ENCODE measurements at places on chromosomes 1 and 21. TPM values are rescaled to one million over a fixed set of nuclear protein-coding genes. Genes with fewer than 3 reads are reported as not detected.

- no peak overlapping the region for H3K4me3 ChIP-seq
- H3K27ac ChIP-seq = no peak overlapping the region
- H3K4me1 ChIP-seq = no peaks in the 10 kb centered on the region
Observed at GRCh38 chr1:14438127-14438769, 160.2 kb upstream of the KAZN start.

- H3K36me3 ChIP-seq = no peaks in the 10 kb centered on the region
- DNase-seq = no peak
- H3K4me3 ChIP-seq = no peak overlapping the region
- H3K27me3 ChIP-seq = no peaks in the 10 kb centered on the region
Observed at GRCh38 chr1:39988618-39989343, 33.8 kb downstream of the MFSD2A start.

GRCh38 chr1:169298441-169298840, 69.2 kb downstream of the NME7 start:
- no peaks in the 10 kb centered on the region for H3K4me1 ChIP-seq
- no peaks in the 10 kb centered on the region for H3K27me3 ChIP-seq
- no peak for DNase-seq
- peaks cover 18% of the 10 kb centered on the region for H3K36me3 ChIP-seq
- H3K27ac ChIP-seq = no peak overlapping the region

GRCh38 chr1:244065063-244065793, 14.1 kb downstream of the ZBTB18 start:
- H3K4me3 ChIP-seq = no peak overlapping the region
- no peak overlapping the region for H3K27ac ChIP-seq
- no peaks in the 10 kb centered on the region for H3K36me3 ChIP-seq
- no peak for DNase-seq
- no peaks in the 10 kb centered on the region for H3K27me3 ChIP-seq
- H3K4me1 ChIP-seq = no peaks in the 10 kb centered on the region

- no peaks in the 10 kb centered on the region for H3K4me1 ChIP-seq
- H3K4me3 ChIP-seq = no peak overlapping the region
- H3K36me3 ChIP-seq = no peaks in the 10 kb centered on the region
- no peak overlapping the region for H3K27ac ChIP-seq
- H3K27me3 ChIP-seq = no peaks in the 10 kb centered on the region
Observed at GRCh38 chr1:41312991-41313645, 48.1 kb upstream of the FOXO6 start.

- H3K4me1 ChIP-seq = no peaks in the 10 kb centered on the region
- no peaks in the 10 kb centered on the region for H3K36me3 ChIP-seq
- no peaks in the 10 kb centered on the region for H3K27me3 ChIP-seq
- H3K27ac ChIP-seq = no peak overlapping the region
- H3K4me3 ChIP-seq = no peak overlapping the region
Observed at GRCh38 chr21:24444736-24445135, 1162.5 kb downstream of the MRPL39 start.

DNA sequence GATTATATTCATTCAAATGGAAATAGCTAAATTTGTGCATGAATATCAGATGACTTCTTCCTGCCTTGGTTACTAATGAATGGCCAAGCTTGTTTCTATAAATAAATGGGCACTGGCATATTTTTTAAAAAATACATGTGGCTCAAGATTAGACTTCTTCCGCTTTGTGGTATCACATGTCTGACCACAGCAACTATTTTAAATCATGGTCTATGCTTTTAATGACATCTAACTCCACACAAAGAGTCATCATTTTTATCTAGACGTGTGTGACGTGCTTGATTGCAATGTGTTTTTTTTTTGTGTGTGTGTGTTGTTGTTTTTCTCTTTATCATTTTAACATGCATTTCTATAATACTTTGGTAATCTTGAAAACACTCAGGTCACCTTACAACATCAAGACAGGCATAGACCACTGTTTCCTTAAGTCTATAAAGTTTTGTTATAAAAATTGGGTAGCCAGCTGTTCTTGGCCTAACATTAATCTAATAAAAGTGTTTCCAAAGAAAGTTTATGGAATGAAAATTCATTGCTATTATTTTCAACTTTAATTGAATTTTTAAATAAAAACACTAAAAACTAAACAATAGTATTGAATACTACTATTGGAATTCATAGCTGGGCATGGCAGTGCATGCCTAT, 29.5 kb downstream of the RGS1 start:
- no peaks in the 10 kb centered on the region for H3K4me1 ChIP-seq
- H3K36me3 ChIP-seq = no peaks in the 10 kb centered on the region
- DNase-seq = no peak
- H3K4me3 ChIP-seq = no peak overlapping the region

DNA sequence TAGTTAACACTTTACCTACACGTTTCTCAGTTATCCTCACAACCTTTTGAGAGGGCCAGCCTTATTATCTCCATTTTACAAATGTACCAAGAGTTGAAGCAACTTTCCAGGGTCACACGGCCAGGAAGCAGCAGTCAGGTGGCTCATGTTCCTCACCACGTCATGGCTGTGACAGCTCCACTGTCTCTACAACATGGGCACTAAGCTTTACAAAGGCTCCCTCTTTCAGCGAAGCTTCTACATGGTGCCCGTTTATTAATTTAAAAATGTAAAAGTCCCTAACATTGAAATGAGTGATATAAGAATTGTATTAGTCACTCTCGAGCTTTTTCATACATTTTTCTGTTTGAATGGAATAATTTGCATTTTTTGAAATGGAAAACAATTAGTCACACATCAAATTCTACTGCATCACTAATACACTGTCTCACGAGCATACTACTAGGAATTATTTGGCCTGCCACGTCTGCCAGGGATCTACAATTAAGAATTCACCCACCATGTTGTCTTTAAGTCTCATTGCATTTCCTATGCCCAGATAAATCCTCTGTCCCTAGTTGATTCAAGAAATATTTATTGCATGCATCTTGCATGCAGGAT, 28.4 kb upstream of the LIN9 start:
- peaks cover 5% of the 10 kb centered on the region for H3K4me1 ChIP-seq
- H3K36me3 ChIP-seq = no peaks in the 10 kb centered on the region
- no peak for DNase-seq

- H3K4me3 ChIP-seq = no peak overlapping the region
- H3K4me1 ChIP-seq = no peaks in the 10 kb centered on the region
- no peaks in the 10 kb centered on the region for H3K27me3 ChIP-seq
- no peak overlapping the region for H3K27ac ChIP-seq
- H3K36me3 ChIP-seq = no peaks in the 10 kb centered on the region
- DNase-seq = no peak
Observed at GRCh38 chr1:188169971-188170370, 1341.2 kb downstream of the PLA2G4A start.

DNA sequence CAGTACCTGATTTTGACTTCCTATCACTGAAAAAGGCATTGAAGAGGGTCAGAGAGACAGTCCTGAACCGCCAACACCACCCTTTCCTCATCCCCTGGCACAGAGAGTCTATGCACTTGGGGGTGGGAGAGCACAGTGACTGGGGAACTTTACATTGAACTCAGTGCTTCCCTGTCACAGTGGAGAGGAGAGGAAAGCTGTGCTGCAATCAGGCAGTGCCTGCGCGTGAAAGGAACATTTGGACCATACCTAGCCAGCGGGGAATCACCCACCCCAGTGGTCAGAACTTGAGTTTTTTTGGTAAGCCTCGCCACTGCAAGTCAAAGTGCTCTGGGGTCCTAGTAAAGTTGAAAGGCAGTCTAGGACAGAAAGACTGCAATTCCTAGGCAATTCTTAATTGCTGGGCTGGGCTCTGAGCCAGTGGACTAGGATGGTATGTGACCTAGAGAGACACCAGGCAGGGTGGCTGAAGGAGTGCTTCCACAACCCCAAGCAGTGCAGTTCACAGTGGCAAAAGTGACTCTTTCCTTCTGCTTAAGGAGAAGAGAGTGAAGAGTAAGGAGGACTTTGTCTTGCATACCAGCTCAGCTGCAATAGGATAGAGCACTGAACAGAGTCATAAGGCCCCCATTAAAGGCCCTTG, 9.4 kb upstream of the HENMT1 start:
- H3K27ac ChIP-seq = no peak overlapping the region
- no peaks in the 10 kb centered on the region for H3K27me3 ChIP-seq
- no peaks in the 10 kb centered on the region for H3K4me1 ChIP-seq
- no peak overlapping the region for H3K4me3 ChIP-seq

- no peak overlapping the region for H3K4me3 ChIP-seq
- H3K36me3 ChIP-seq = no peaks in the 10 kb centered on the region
- H3K27me3 ChIP-seq = peaks cover 12% of the 10 kb centered on the region
- H3K4me1 ChIP-seq = peaks cover 7% of the 10 kb centered on the region
- no peak overlapping the region for H3K27ac ChIP-seq
Observed at GRCh38 chr1:245512181-245512888, 357.6 kb downstream of the KIF26B start.

- H3K36me3 ChIP-seq = peaks cover 10% of the 10 kb centered on the region
- peaks cover 13% of the 10 kb centered on the region for H3K4me1 ChIP-seq
- no peak for DNase-seq
- no peak overlapping the region for H3K4me3 ChIP-seq
- no peak overlapping the region for H3K27ac ChIP-seq
Observed at GRCh38 chr1:145849356-145850160, 4.1 kb downstream of the NUDT17 start.

DNA sequence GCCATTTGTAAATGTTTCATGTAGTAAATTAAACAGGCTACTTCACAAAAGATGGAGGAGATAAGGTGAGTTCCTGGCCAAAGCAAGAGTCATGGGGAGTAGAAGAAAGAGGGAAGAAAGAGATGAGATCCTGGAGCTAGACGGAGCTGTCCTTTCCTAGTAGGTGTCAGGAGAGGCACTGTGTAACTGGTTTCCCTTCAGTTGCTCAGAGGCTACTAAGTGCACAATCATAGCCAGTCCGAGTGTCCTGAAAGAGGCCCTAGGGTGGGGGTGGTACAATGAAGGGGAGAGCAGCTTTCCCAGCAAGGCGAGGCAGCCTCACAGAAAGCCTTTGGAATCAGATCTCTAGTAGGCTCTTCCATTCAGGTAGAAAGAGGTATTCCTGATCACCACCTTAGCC, 390.9 kb downstream of the KCNH1 start:
- DNase-seq = no peak
- H3K27ac ChIP-seq = no peak overlapping the region
- no peaks in the 10 kb centered on the region for H3K27me3 ChIP-seq
- no peaks in the 10 kb centered on the region for H3K4me1 ChIP-seq
- H3K36me3 ChIP-seq = no peaks in the 10 kb centered on the region

DNA sequence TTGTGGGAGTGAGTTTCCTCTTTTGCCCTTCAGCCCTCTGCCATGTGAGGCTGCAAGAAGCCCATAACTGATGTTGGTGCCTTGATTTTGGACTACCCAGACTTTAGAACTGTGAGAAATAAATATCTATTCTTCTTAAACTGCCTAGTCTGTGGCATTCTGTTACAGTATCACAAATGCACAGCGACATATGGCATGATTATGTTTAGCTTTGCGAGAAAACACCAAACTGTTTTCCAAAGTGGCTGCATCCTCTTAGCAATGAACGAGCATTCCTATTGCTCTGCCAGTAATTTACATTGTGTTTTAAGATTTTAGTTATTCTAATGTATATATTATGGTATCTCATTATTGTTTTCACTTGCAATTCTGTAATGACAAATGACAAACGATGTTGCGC, 246.7 kb downstream of the HLX start:
- no peak for DNase-seq
- no peak overlapping the region for H3K27ac ChIP-seq
- no peaks in the 10 kb centered on the region for H3K36me3 ChIP-seq
- no peaks in the 10 kb centered on the region for H3K4me1 ChIP-seq
- H3K27me3 ChIP-seq = no peaks in the 10 kb centered on the region

DNA sequence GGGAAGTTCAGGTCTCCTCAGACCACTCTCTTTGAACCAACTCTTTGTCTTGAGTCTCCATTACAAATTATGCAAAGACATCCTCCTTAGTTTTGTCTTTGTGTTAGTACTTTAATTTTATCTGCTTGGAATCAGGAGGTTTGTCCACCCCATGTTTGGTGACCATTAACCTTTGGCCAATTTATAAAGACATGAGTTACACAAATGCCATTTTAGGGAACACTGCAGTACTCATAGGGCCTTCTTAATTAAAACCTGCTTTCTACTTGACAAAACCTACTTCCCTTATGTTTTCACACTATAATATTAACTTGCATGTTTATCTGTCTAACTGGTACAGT, 7.9 kb upstream of the CDC73 start:
- H3K36me3 ChIP-seq = no peaks in the 10 kb centered on the region
- no peaks in the 10 kb centered on the region for H3K4me1 ChIP-seq
- no peaks in the 10 kb centered on the region for H3K27me3 ChIP-seq
- no peak for DNase-seq

DNA sequence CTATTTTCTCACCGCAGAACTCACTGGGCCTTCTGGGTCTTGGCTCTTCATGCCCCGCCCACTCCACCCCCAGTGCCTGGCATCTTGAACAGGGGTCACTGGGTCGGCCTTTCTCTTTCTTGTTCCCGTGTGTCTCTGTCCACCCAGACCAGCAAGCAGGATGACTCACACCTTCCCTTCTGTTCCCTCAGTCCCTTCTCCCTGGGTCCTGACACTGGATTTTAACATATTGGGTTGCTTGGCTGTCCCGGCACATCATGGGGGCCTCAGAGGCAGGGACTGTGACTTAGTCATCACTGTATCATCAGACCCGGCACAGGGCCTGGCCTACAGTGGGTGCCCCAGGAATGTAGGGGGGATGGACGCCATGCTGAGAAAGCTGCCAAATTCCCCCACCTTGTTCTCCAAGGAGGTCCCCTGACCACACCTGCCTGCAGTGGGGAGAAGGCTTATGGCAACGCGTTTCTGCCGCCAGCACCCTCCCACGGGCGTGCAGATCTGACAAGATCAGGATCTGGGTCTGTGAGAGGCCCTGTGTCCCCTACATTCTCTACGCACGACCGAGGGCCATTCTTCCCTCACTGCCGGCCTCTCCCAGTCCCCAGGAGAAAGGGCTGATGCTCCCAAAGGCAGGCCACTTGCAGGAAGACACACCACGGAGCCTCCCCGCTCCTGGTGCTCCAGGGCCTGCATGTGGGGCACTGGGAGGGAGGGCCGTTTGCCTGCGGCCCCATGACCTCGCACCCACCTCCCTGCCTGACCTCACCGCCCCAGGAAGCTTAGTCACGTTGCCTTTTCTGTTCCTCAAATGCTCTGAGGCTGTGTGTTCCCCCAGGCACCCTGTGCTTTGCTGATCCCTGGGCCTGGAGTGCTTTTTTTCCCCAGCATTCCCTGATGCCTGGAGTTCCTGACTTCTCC, 157.2 kb upstream of the TMEM51 start:
- H3K36me3 ChIP-seq = no peaks in the 10 kb centered on the region
- H3K4me3 ChIP-seq = no peak overlapping the region
- H3K27me3 ChIP-seq = no peaks in the 10 kb centered on the region
- DNase-seq = no peak
- H3K27ac ChIP-seq = no peak overlapping the region

GRCh38 chr1:62882201-62883104, 98.5 kb downstream of the ATG4C start:
- no peak for DNase-seq
- no peaks in the 10 kb centered on the region for H3K36me3 ChIP-seq
- no peak overlapping the region for H3K27ac ChIP-seq
- peaks cover 14% of the 10 kb centered on the region for H3K27me3 ChIP-seq
- H3K4me3 ChIP-seq = no peak overlapping the region

Gene LGALS8
- 56.4 TPM for total RNA-seq

Gene ZSWIM5
- total RNA-seq = 1.7 TPM

Gene KIRREL1
- 5.9 TPM for total RNA-seq

Gene ADAMTSL4
- 34.1 TPM for total RNA-seq

Gene TPTE
- not detected for total RNA-seq

Gene SLC45A1
- total RNA-seq = 0.58 TPM

Gene OR14K1
- total RNA-seq = not detected

Gene LEFTY1
- 0.15 TPM for total RNA-seq

Gene RIPPLY3
- not detected for total RNA-seq
